ENCODE measurements at places on chromosomes 12 and 14. TPM values are rescaled to one million over a fixed set of nuclear protein-coding genes. Genes with fewer than 3 reads are reported as not detected.

Gene GPD1
- total RNA-seq, result 5.0 TPM

- H3K27ac ChIP-seq, result no peak overlapping the region
- no peak for DNase-seq
- H3K4me3 ChIP-seq, result no peak overlapping the region
These were observed 132.2 kb downstream of the ANO4 start for GRCh38 chr12:100926669-100927248.

Gene FLVCR2
- 8.3 TPM for total RNA-seq

GRCh38 chr12:109459247-109459646, 17.9 kb downstream of the KCTD10 start:
- peak overlapping the region; percentile 99 for H3K27ac ChIP-seq
- H3K4me1 ChIP-seq, result peaks cover 55% of the 10 kb centered on the region
- H3K36me3 ChIP-seq, result peaks cover 38% of the 10 kb centered on the region
- no peaks in the 10 kb centered on the region for H3K27me3 ChIP-seq
- no peak for DNase-seq

Gene SLC7A7
- total RNA-seq, result 38.5 TPM

DNA sequence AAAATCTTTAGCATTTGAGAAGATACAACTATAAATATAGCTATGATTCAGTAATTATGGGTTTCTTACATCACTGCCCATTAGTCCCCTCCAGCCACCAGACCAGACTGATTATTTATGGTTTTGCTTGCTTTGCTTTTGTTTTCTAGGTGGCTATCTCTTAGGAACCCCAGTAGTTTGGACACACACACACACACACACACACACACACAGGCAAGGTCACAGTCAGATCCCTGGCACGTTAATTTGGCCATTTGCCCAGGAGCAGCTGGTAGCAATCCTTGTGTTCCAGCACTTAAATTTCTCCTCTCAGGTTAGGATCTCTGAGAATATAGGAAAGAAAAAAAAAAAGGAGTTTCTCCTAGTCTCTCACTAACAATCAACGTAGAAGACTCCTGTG, 90.2 kb upstream of the RESF1 start:
- H3K4me3 ChIP-seq, result no peak overlapping the region
- no peak overlapping the region for H3K27ac ChIP-seq
- DNase-seq, result no peak
- no peaks in the 10 kb centered on the region for H3K4me1 ChIP-seq

Gene MIPOL1
- total RNA-seq, result 16.8 TPM

Gene TMTC3
- total RNA-seq, result 22.9 TPM

GRCh38 chr12:42338280-42338679, 12.3 kb downstream of the PPHLN1 start:
- no peaks in the 10 kb centered on the region for H3K27me3 ChIP-seq
- H3K4me1 ChIP-seq, result peaks cover under 1% of the 10 kb centered on the region
- H3K27ac ChIP-seq, result no peak overlapping the region
- DNase-seq, result no peak
- no peak overlapping the region for H3K4me3 ChIP-seq

GRCh38 chr14:71230897-71231296, 323.6 kb downstream of the PCNX1 start:
- H3K36me3 ChIP-seq, result no peaks in the 10 kb centered on the region
- no peak overlapping the region for H3K27ac ChIP-seq
- no peak overlapping the region for H3K4me3 ChIP-seq
- no peak for DNase-seq
- no peaks in the 10 kb centered on the region for H3K27me3 ChIP-seq

Gene RDH16
- 0.71 TPM for total RNA-seq

DNA sequence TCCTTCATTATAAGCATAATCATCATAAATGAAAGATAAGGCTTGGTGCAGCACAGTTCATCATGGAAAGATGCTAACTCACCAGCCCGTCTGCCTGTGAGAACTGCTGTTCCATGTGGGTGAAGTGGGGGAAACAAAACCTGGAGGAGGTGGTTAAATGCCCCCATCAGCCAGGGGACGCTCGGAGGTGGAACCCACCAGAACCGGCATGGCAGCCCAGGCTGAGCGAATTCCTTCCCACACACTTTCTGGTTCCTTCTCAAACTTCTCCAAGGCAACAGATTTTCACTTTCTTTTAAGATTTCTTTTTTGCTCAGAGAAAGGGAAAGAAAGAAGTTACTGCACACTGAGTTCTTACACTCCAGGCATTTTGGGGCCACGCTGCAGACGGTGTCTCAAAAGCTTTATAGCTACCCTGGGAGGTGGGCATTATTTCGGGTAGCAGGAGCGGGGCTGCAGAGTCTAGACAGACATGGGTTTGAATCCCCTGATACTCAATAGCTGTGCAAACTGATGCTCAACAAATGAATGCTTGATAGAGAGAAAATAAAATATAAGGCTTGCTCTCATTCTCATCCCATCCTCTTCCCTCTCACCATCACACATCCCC, 190.7 kb downstream of the BCL11B start:
- H3K27ac ChIP-seq, result no peak overlapping the region
- H3K4me1 ChIP-seq, result no peaks in the 10 kb centered on the region
- no peak overlapping the region for H3K4me3 ChIP-seq

Gene CPNE6
- 1.3 TPM for total RNA-seq

DNA sequence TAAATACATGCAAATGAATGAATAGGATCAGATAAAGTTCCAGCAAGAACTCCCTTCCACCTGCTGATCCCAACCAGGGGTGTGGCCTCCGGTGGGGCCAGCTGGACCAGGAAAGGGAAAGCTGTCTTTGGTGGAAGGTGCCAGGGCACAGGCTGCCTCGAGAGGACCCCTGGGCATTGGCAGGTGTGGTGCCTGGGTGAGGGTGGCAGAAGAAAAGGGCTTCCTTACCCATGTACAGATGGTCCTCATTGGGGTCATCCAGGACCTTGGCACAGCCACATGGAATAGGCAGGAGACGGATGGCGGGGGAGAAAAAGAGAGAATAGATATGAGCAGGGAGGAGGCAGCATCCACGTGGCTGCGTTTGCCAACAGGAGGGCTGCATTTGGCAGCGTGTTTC, 36.4 kb downstream of the CAMKK2 start:
- no peaks in the 10 kb centered on the region for H3K4me1 ChIP-seq
- H3K4me3 ChIP-seq, result no peak overlapping the region
- no peak for DNase-seq
- no peak overlapping the region for H3K27ac ChIP-seq
- H3K27me3 ChIP-seq, result no peaks in the 10 kb centered on the region
- H3K36me3 ChIP-seq, result peaks cover 28% of the 10 kb centered on the region

DNA sequence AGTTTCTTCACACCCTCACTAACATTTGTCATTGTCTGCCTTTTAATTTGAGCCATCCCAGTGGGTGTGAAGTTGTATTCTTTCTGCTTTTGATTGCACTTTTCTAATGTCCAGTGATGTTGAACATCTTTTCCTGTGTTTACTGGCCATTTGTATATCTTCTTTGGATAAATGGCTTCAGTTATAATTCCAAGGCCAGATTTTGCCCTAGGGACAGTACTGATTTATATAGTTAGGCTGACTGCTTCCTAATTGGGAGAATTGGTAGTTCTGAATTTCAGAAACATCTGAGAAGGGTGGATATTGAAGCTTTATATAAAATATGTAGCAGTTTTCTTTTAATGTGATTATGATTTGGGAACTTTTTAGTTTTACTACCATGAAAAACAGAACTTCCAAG, 97.4 kb downstream of the BORCS5 start:
- DNase-seq, result no peak
- H3K27me3 ChIP-seq, result no peaks in the 10 kb centered on the region
- H3K4me3 ChIP-seq, result no peak overlapping the region
- H3K27ac ChIP-seq, result no peak overlapping the region
- H3K4me1 ChIP-seq, result peaks cover 4% of the 10 kb centered on the region

Gene SLCO1B3
- not detected for total RNA-seq
